ENCODE measurements at places on chromosomes 3 and 15. TPM values are rescaled to one million over a fixed set of nuclear protein-coding genes. Genes with fewer than 3 reads are reported as not detected.

- DNase-seq: no peak
Observed at GRCh38 chr3:57135964-57136719, 29.0 kb downstream of the IL17RD start.

DNA sequence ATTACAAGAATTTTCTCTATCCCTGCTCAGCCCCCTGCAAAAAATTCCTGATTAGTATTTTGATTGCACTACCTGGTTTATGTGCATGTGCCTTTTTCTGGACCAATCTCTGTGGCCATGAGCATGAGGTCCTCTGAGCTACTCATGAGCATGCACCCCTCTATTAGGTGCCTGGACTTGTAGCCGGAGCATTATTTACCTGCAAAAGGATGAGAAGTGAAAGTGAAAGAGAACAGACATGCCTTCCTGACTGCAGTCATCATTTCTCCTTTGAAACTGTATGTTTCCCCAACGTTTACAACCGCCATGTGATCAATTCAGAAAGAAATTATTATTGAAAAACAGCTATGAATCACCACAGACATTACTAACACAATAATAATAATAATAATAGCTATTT lies 1008.8 kb downstream of the ROBO2 start:
- no peak for DNase-seq

DNA sequence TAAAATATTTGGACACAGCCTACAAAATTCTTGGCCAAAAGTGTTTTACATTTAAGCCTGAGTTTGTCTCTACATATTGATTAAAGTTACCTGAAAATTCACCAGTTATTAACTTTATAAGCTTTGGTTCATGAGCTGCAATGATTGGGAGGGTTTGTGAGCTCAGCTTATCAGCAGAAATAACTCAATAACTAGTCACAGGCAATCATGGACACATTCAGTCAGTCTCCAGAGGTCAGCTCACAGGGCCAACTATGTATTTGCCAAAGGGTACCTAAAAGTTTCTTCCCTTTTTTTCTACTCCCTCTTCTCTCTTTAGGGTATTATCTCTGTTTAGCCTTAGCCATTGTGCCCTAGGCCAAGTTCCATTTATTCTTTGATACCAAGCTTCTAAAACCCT lies 145.9 kb downstream of the ZPLD1 start:
- no peak for DNase-seq

DNA sequence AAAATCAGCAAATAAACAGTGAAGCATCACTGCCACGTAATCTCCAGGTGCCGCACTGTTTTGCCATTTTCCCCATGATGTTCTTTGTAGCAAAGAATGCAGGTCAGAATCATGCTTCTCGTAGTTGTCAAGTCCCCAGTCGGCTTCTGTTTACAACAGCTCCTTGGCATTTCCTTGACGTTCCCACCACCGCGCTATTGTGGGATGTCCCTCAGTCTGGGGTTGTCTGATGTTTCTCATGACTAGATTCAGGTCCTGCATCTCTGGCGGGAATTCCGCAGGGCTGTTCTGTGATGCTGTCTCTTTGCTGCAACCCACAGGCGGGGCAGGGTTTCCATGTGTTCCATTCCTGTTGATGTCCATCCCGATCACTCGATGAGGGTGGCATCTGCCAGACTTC lies 117.9 kb upstream of the SMAD3 start:
- DNase-seq: peak; percentile 36

DNA sequence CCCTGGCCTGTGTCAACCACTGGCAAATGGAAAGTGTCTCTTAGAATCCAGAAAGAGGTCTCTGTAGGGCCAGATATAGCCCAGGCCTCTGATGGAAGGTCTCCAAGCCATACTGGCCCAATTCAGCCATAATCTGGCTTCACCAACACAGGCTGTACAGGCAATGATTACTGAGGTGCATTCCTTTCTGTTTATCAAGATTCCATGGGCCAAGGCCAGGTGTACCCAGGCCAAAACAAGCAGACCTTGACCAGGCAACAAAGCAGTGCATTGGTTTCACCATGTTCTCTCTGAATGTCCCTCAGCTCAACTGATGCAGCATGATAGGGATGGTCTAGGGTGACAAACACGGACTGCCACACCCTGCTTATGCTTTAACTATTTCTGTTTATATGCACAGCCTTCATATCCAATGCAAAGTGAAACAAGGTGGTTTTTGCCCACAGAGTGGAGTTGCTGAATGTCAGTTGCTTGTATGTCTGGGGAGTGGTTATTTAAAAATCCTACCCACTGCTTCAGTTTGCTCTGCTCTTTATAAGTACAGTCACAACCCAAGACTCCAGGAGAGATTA lies 25.2 kb downstream of the CCNL1 start:
- DNase-seq: peak; percentile 50

Gene CADM2
- total RNA-seq: 1.5 TPM

Gene DZIP1L
- total RNA-seq: 19.8 TPM
